ENCODE measurements at places on chromosomes 11 and 22. TPM values are rescaled to one million over a fixed set of nuclear protein-coding genes. Genes with fewer than 3 reads are reported as not detected.
A peak's percentile ranks its signal among the peaks of the same experiment; 100 is the strongest.

VPS37C gene
- total RNA-seq: 20.5 TPM

KCTD14 gene
- total RNA-seq: 1.5 TPM

SLC7A4 gene
- total RNA-seq: not detected

- peak; percentile 83 for DNase-seq
These were observed 4.7 kb downstream of the YPEL4 start for GRCh38 chr11:57644748-57645688.

- no peak for DNase-seq
These were observed 708 bp downstream of the MAML2 start for GRCh38 chr11:96342014-96342960.

DNA sequence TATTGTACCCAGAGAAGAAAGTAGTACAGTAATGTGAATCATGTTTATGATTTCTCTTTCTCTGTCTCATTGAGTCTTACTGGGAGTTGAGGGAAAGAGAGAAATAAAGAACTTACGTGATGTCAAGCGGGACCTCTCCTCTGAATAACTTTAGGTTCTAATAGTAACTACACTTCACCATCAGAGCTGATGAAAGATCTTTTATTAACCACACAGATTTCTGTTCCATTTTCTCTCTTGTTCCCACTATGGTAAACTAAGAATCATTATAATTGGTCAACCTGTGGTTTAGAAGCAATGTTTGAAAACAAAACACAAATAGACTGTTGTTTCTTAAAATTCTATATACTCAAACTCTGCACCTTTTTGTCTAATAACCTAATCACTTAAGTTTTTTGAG is 142.3 kb downstream of the ELP4 start:
- DNase-seq: no peak

- DNase-seq: peak; percentile 58
These were observed 89.7 kb upstream of the CARD18 start for GRCh38 chr11:105229257-105229656.

- peak; percentile 43 for DNase-seq
These were observed 318.7 kb downstream of the BUD13 start for GRCh38 chr11:116454020-116454645.

DNA sequence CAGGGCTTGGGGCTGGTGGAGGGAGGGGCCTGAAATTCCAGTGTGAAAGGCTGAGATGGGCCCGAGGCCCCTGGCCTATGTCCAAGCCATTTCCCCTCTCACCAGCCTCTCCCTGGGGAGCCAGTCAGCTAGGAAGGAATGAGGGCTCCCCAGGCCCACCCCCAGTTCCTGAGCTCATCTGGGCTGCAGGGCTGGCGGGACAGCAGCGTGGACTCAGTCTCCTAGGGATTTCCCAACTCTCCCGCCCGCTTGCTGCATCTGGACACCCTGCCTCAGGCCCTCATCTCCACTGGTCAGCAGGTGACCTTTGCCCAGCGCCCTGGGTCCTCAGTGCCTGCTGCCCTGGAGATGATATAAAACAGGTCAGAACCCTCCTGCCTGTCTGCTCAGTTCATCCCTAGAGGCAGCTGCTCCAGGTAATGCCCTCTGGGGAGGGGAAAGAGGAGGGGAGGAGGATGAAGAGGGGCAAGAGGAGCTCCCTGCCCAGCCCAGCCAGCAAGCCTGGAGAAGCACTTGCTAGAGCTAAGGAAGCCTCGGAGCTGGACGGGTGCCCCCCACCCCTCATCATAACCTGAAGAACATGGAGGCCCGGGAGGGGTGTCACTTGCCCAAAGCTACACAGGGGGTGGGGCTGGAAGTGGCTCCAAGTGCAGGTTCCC is at the start of gene APOC3:
Gene APOC3 (plus strand): TSS at position 383 of the 659 bp plus-strand sequence. CDS start 676 bp downstream, outside the sequence.
- DNase-seq: peak; percentile 17

DNA sequence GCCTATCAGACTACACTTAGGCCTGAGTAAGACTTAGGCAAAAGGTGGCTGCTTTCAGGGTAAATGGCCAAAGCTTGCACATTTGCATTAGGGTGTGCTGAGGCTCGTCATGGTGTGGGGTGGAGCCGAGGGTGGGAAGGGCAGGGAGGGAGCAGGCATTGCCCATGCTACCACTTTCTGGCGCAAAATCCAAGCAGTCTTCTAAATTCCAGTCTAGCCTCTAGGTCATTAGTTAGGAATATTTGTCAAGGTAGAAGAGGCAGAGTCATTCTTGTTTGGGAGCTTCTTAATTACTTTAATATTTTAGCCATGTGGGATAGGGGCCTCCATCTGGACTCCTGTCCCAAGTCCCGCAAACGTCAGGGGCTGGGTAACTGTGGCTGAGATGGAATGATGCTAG is 28.6 kb downstream of the SCUBE1 start:
- DNase-seq: no peak

DNA sequence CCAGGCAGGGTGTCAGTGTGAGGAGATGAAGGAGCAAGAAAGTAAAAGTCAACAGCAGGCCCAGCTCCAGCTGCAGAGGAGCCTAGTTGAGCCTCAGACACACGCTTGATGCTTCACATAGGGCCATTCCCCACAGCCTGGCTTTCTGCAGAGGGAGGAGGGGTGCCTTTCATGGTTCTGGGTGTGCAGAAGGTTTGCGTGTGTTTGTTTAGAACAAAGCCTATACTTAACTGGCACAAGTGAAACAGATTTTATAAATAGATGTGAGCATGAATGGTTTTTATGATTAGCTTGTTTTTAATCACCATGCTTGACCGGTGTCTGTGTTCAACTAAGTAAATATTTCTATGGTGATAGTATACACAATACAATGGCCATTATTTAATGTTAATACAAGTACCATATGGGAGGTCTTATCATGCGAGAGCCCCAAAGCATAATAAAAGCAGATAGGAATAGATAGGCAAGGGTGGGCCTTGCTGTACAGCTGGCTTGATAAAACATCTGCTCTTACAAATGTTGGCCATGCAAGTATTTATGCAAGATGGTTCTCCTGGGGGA is 290.2 kb downstream of the ETS1 start:
- DNase-seq: no peak

Data from MCF 10A (cell line).